ENCODE measurements at places on chromosomes 11 and 22.

DNA sequence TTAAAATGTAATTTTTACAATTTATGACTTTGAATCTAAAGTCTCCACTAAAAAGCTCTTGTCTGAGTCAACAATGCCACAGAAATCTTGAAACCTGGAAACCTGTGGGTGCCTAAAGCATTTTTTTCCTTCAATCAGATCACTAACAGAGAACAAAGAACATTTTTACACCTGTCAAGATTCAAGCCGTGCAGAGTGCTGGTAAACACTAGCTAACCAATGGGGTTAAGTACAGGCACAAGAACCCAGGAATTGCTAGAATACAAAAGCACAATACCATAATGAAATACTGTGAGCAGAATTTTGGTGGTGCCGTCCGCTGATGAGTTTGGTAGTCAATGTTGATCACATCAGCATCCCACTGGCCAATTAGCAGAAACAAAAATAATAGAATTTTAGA lies 380.3 kb upstream of the PITPNB start:
- DNase-seq = peak; percentile 47

DNA sequence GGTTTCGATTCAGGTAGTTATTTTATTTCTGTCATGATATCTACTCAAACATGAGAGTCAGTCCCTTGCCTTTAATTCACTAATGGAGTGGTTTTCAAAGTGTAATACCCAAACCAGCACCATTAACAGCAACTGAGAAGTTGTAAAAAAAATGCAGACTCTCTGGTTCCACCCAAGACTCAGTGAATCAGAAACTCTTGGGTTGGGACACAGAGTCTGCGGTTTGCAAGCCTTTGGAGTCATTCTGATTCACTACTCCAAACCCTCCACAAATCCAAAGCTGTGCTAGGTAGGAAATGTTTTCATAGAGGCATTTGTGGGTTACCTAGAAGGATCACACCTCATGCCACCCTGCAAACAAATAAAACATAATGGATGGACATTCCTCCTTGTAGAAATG lies 340.1 kb downstream of the NTM start:
- DNase-seq = no peak

GRCh38 chr11:122375687-122376399 lies 259.8 kb upstream of the BLID start:
- no peak for DNase-seq

GRCh38 chr11:64553554-64554201 lies 37.3 kb upstream of the SLC22A12 start:
- peak; percentile 90 for DNase-seq

DNA sequence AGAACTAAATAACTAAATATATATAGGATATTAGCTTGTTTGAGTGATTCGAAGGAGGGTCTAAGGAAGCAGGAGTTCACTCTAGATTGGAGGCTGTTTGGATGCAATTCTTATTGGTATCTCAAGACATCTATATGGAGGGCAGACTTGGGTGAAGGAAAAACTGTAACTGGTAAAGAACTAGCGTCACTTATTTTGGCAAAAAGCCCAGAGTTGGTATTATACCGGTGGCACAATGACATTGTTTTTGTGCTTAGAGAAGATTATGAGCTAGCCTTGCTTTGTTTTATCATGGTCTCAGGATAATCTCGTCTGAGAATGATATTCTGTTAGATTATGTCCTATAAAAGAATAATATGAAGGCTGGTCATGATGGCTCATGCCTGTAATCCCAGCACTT lies 6.0 kb upstream of the SLC35F2 start:
- no peak for DNase-seq

DNA sequence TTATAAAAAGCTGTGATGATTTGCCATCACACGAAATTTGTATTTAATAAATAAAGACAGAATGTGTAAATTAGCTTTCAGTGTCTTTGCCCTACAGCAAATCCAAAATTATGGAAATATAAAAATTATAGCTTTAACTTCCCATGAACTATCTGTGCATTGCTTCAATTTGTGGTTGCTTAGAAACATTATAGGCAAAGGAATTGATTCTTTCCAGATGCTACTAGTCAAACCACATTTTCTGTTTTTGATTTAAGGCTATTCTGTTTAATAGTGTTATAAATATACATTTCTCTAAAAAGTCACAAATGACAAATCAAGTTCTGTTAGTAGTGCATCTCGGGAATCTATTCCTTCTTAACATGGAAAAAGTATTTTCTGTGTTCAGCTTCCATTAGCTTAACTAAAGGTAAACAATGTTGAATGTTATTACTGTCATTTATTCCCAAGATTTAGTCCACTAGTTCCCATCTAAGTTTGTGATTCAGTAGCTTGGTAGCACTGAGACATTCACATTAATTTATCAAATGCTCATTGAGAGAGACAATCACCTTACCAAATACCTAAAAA lies 1086.3 kb upstream of the CCDC90B start:
- DNase-seq = no peak

DNA sequence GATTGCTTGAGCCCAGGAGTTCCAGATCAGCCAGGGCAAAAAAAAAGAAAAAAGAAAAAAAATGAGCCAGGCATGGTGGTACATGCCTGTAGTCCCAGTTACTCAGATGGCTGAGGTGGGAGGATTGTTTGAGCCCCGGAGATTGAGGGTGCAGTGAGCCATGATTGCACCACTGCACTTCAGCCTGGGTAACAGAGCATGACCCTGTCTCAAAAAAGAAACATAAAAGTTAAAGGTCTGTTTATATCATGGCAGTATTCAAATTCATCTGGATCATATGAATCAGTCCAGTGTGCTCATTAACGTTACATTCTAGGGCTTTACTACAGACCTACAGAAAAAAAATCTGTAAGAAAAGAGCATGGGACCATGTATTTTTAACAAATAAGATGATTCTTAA lies 13.9 kb downstream of the HSD17B12 start:
- no peak for DNase-seq

- no peak for DNase-seq
These were observed 91.5 kb downstream of the MORC2 start for GRCh38 chr22:30876915-30877553.

DNA sequence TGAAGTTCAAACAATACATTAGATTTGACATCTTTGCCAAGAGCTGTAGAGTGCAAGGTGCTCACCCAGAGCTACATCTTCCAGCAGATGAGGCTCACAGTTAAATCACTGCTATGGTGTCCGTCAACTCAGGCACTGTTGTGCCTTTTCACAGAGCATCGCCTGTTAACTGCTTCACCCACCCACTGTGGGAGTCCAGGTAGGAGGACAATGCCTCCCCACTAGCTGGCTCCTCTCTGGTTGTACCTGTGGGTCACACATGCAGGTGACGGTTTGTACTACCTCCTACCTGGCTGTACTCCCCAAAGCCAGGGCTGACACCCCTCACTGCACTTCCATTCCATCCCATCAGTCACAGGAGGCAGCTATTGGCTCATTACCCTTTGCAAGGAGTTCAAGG lies 84.6 kb upstream of the TOP3B start:
- no peak for DNase-seq

DNA sequence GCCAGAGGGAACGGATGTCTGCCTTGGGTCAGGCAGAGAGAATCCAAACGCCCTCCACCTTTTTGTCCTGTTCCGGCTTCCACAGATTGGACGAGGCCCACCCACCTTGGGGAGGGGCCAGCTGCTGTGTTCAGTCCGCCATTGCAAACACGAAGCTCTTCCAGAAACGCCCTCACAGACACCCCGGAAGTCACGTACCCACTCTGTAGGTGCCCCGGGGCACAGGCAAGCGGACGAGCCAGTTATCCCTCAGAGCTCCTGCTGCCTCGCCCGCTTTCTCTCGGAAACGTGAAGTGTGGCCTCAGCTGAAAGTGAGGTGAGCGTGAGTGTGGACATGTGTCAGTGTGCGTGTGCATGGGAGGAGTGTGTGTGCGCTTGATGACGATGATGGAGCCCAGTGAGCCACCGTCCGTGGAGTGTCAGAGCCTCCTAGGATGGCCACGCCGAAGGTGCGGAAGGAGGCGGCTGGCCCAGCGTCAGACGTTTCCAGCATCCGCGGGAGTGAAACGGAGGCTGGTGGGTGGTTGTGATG lies 869.2 kb downstream of the TBC1D22A start:
- no peak for DNase-seq

GRCh38 chr11:36109590-36109849 lies 165.7 kb downstream of the LDLRAD3 start:
- no peak for DNase-seq

DNA sequence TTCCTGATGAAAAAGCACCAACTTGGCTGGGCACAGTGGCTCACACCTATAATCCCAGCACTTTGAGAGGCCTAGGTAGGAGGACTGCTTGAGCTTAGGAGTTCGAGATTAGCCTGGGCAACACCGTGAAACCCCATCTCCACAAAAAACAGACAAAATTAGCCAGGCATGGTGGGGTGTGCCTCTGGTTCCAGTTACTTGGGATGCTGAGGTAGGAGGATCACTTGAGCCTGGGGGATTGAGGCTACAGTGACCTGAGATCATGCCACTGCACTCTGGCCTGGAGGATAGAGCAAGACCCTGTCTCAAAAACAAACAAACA lies 3.0 kb downstream of the HPS4 start:
- no peak for DNase-seq

DNA sequence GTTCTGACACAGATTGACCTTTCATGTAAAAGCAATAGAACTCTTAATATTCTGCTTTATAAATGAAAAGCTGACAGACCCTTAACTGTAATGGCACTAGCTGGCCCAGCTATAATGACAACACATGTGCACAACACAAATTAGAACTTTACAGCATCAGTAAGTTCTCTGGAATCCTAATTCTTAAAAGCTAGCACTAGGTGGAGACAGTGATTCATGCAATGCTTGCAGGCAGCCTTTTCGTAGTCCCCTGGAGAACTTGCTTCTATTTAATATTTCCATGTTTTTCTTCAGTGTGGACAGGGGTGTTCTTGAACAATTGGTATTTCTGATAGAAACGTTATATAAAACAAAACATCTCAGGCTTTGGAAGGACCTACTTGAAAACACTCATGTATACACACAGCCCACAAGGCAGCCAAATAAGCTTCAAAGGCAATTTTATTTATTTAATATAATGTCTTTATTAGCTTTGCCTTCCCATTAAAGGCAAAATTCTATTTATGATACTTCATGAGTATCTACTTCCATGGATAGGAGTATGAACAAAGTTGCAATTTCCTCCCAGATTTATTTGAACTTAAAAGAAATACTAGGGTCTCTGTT lies 374.3 kb upstream of the MPPED2 start:
- no peak for DNase-seq

GRCh38 chr11:58776891-58777710 lies 45.4 kb upstream of the GLYAT start:
- no peak for DNase-seq

- DNase-seq = no peak
These were observed 70.7 kb upstream of the PAX6 start for GRCh38 chr11:31881825-31882224.

GRCh38 chr11:1507381-1508140 lies 21.0 kb upstream of the MOB2 start:
- DNase-seq = no peak

DNA sequence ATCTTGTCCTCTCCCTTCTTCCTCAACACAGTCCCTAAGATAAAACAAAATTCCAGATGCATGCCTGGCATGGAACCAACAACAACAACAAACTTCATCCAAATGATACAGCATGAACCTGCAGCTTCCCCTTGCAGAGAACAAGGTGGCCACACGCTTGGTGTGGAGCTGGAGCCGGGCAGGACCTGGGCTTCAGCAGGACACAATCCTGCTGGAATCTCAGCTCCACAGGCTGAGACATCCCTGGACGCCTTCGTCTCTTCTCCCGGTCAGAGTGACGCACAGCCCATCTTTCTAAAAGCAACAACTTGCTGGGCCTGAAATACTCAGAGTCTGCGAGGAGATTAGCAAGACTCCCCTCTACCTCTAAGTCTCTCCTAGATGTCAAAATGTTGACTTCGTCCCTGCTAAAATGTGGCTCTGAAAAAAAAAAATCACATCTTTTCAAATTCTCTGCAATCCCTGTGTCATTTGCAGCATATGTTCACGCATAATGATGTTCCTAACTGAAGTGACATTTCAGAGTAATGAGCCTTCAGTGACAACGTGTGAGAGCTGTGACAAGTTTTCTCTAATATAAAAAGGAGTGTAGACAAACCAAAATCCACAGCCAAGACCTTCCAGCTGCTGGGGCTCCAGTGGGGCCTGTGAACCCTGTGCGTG lies 1232.3 kb downstream of the TBC1D22A start:
- no peak for DNase-seq

Measured in endodermal cell (in vitro differentiated cells).